ENCODE measurements at places on chromosomes 13 and 19.

- DNase-seq, result no peak
Measured at GRCh38 chr13:79867254-79867653, 386.3 kb downstream of the NDFIP2 start.

- no peak for DNase-seq
Measured at GRCh38 chr19:27764186-27764804, 1448.7 kb downstream of the UQCRFS1 start.

DNA sequence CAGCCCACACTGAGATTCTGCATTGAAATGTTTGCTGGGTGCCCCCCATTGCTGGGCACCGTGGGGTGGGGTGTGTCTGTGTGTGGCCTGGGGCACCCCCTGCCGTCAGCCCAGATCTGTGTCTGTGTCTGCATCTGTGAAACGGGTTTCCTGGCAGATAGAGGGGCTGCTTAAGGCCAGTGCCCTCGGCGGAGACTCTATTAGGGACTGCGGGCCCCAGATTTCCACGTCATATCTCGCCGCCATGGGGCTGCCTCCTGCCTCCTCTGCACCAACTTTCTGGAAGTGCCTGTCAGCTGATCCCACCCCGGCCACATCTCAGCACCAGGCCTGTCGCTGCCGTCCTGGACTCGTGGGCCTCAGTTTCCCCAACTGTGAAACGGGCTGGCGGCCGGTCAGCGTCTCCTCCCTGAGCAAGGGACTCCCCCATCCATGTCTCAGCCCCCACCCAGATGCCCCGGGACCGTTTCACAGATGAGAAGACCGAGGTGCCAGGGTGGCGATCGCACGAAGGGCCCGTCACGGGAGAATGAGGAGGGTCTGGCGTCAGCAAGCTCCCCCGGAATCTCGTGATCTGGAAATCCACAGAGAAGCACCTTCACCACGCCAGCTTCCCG, 21.4 kb downstream of the ARID3A start:
- no peak for DNase-seq

GRCh38 chr19:1042689-1043511, 3.0 kb downstream of the ABCA7 start:
- no peak for DNase-seq
